ENCODE measurements at places on chromosomes 1 and 21. TPM values are rescaled to one million over a fixed set of nuclear protein-coding genes. Genes with fewer than 3 reads are reported as not detected.

DNA sequence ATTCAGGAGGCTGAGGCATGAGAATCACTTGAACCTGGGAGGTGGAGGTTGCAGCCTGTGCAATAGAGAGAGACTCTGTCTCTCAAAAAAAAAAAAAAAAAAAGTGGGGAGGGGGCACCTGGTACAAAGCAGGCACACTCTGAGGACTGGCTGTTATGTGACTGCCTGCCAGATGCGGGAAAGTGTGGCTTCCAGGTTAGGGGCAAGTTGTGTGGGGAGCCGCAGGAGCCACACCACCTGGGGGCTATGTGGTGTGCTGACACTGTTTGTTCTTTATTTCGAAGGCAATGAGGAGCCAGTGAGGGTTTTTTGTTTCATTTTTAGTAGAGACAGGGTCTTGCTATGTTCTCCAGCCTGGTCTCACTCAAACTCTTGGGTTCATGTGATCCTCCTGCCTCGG, 5.7 kb downstream of the THEMIS2 start:
- no peak overlapping the region for H3K27ac ChIP-seq
- DNase-seq = no peak
- peaks cover 12% of the 10 kb centered on the region for H3K4me1 ChIP-seq
- H3K4me3 ChIP-seq = no peak overlapping the region
- H3K27me3 ChIP-seq = no peaks in the 10 kb centered on the region

DNA sequence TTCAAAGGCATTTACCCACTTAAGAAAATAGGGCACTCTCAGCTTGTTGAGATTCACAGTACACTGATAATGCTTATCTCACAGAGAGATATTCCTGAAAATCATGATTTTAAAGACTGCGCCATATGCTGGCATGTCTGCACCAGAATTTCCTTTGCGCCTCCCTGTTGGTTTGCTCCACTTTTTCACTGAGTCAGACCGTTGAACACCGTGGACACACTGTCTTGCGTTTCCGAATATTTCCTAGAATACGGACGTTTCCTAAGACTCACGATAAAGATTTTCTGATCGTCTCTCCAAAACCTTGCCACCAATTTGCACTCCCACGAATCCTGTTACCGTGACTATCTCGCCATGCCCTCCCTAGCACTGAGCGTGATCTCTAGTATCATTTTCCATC, 497 bp upstream of the C1orf115 start:
- H3K27me3 ChIP-seq = no peaks in the 10 kb centered on the region
- H3K36me3 ChIP-seq = no peaks in the 10 kb centered on the region
- H3K4me3 ChIP-seq = peak overlapping the region; percentile 76
- peaks cover 23% of the 10 kb centered on the region for H3K4me1 ChIP-seq
- DNase-seq = no peak
- H3K27ac ChIP-seq = no peak overlapping the region

TNNI3K gene
- 2.1 TPM for total RNA-seq

DNA sequence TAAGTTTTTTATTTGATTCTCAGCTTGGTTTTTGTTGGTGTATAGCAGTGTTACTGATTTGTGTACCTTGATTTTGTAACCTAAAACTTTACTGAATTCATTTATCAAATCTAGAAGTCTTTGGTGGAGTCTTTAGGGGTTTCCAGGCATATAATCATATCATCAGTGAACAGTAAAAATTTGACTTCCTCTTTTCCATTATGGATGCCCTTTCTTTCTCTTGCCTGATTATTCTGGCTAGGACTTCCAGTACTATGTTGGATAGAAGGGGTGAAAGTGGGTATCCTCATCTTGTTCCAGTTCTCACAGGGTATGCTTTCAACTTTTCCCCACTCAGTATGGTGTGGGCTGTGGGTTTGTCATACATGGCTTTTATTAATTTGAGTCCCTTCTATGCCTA, 23.6 kb upstream of the MAB21L3 start:
- no peak for DNase-seq
- no peaks in the 10 kb centered on the region for H3K27me3 ChIP-seq
- no peaks in the 10 kb centered on the region for H3K36me3 ChIP-seq
- H3K27ac ChIP-seq = no peak overlapping the region

- DNase-seq = no peak
- H3K27me3 ChIP-seq = no peaks in the 10 kb centered on the region
- H3K4me1 ChIP-seq = no peaks in the 10 kb centered on the region
- no peak overlapping the region for H3K27ac ChIP-seq
- H3K36me3 ChIP-seq = no peaks in the 10 kb centered on the region
Measured at GRCh38 chr1:209335178-209335577, 248.3 kb upstream of the CAMK1G start.

DNA sequence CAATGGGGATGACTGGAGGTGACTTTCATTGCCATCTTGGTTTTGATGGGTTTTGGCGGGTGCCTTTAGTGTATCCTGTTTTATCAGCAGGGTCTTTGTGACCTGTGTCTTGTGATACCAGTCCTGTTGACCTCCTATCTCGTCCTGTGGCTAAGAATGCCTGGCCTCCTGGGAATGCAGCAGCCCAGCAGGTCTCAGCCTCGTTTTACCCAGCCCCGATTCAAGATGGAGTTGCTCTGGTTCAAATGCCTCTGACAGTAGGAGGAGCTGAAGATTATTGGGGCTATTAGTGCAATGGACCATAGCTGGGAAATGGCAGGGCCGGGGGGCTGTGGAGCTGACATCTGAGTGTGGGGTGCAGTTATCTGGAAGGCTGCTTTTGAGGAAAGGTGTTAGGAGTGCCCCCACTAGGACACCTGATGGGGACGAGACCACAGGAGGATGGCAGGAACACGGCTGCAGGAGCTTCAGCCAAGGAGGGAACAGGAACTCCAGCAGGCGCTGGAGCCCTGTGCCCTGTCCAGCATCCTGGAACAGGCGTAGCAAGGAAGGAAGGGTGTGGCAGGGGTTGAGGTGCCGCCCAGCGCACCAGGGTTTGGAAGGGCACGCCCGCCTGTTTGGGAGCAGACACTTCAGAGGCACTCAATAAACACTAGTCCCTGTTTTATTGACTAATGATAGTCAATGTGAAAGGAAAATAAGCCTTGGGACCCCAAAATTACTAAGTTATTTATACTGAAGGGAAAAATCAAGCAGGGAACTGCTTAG, 15.3 kb upstream of the AGPAT3 start:
- peaks cover 7% of the 10 kb centered on the region for H3K4me1 ChIP-seq
- no peaks in the 10 kb centered on the region for H3K27me3 ChIP-seq
- no peaks in the 10 kb centered on the region for H3K36me3 ChIP-seq

DNA sequence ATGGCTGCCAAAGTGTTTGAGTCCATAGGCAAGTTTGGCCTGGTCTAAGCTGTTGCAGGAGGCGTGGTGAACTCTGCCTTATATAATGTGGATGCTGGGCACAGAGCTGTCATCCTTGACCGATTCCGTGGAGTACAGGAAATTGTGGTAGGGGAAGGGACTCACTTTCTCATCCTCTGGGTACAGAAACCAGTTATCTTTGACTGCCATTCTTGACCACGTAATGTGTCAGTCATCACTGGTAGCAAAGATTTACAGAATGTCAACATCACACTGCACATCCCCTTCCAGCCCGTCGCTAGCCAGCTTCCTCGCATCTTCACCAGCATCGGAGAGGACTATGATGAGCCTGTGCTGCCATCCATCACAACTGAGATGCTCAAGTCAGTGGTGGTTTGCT, 215.8 kb upstream of the JUN start:
- H3K36me3 ChIP-seq = no peaks in the 10 kb centered on the region
- no peak overlapping the region for H3K4me3 ChIP-seq
- no peaks in the 10 kb centered on the region for H3K27me3 ChIP-seq
- DNase-seq = no peak
- no peaks in the 10 kb centered on the region for H3K4me1 ChIP-seq
- H3K27ac ChIP-seq = no peak overlapping the region

GRCh38 chr21:44290327-44291077, 4.8 kb downstream of the AIRE start:
- no peaks in the 10 kb centered on the region for H3K36me3 ChIP-seq
- H3K4me1 ChIP-seq = peaks cover 6% of the 10 kb centered on the region
- DNase-seq = no peak
- H3K4me3 ChIP-seq = no peak overlapping the region

- H3K36me3 ChIP-seq = no peaks in the 10 kb centered on the region
- no peak for DNase-seq
- H3K27me3 ChIP-seq = no peaks in the 10 kb centered on the region
- no peak overlapping the region for H3K4me3 ChIP-seq
- H3K4me1 ChIP-seq = no peaks in the 10 kb centered on the region
Measured at GRCh38 chr1:172894349-172895049, 156.2 kb downstream of the TNFSF18 start.

- H3K4me1 ChIP-seq = no peaks in the 10 kb centered on the region
- no peak for DNase-seq
- H3K36me3 ChIP-seq = no peaks in the 10 kb centered on the region
- no peak overlapping the region for H3K27ac ChIP-seq
- no peak overlapping the region for H3K4me3 ChIP-seq
Measured at GRCh38 chr1:201042779-201043461, 19.4 kb upstream of the KIF21B start.

FCRL5 gene
- 0.61 TPM for total RNA-seq

DNA sequence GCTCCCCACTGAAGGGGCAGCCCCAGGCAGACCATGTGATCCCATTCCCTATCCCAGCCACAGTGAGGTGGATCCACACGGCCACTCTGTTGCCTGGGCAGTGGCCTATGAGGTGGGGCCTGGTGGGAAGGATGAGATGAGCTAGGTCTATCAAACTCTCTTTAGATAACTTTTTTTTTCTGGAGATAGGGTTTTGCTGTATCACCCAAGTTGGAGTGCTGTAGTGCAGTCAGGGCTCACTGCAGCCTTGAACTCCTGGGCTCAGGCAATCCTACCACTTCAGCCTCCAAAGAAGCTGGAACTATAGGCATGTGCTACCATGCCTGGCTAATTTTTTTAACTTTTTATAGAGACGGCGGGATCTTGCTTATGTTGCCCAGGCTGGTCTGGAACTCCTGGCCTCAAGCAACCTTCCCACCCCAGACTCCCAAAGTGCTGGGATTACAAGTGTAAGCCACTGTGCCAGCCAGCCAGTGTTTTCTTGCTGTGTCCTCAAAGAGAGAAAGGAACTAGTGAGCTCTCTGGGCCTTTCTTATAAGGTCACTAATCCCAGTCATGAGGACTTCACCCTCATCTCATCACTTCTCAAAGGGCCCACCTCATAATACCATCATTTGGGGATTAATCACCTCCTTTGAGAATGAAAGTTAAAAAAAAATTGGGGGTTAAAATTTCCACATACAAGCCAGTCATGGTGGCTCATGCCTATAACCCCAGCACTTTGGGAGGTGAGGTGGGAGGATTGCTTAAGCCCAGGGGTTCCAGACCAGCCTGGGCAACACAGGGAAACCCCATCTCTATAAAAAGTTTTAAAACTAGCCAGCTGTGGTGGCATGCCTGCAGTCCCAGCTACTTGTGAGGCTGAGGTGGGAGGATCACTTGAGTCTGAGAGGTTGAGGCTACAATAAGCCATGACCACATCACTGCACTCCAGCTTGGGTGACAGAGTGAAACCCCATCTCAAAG, 36.6 kb downstream of the H3-3A start:
- no peak overlapping the region for H3K4me3 ChIP-seq
- H3K27ac ChIP-seq = no peak overlapping the region
- no peak for DNase-seq
- H3K36me3 ChIP-seq = no peaks in the 10 kb centered on the region

LCE3D gene
- not detected for total RNA-seq

DNA sequence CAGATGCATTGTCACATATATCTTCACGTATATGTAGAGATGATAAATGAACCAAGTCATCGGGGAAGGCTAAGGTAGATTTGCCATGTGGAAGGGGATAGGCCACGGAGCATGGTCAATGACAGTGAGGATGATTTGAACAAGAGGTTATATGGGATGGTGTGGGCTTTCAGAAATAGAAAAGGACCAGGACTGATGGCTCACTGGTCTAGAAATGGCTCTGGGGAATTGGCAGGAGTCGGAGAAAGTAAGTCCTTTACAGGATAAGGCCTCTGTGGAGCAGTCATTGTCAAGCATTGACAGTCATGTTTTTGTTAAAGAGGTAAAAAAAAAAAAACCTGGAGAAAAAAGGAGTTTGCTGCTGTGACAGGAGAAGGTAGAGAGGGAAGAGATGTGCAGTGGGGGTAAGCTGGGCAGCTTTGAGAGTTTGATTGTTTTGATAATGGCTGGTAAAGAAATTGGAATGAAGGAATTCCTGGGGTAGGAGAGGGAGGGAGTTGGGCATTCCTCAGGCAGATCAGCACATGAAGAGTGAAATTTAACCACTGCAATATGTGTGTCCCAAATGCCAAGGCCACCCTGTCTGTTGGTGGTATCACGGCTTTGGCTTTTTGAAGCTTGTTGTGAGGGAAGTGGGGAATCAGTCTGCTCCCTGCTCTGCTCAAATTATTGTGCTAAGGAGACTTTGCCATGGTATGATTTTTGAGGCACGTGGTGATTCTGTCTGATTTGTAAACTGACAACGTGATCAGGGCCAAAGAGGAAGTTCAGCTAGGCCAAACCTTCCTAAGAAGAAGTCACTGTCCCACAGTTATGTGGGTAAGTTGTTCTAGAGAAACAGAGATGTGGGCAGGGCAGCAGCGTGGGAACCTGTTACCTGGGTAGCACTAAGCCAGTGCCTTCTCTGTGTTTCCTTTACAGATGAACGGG, 26.0 kb downstream of the MACF1 start:
- peak overlapping the region; percentile 41 for H3K27ac ChIP-seq
- no peak overlapping the region for H3K4me3 ChIP-seq
- peaks cover 28% of the 10 kb centered on the region for H3K4me1 ChIP-seq
- peaks cover 18% of the 10 kb centered on the region for H3K36me3 ChIP-seq
- DNase-seq = peak; percentile 38

GRCh38 chr1:2269193-2269921, 41.2 kb downstream of the SKI start:
- H3K4me1 ChIP-seq = peaks cover 77% of the 10 kb centered on the region
- H3K27me3 ChIP-seq = no peaks in the 10 kb centered on the region
- H3K4me3 ChIP-seq = no peak overlapping the region
- H3K36me3 ChIP-seq = no peaks in the 10 kb centered on the region

DNA sequence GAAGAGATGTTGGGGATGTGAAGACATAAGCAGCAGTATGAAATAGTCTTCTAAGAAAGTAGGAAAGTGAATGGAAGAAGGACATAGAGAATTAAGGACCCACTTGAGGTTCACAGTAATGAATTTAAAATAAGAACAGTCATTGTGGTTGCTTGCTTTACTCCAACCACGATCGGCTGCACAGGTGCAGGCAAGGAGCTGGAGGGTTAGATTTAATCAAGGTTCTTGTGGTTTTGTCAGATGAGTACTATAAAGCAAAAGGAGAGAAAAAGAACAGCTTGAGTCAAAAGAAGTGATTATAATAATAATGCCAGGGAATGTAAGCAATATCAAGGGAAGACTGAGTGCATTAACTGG, 46.1 kb upstream of the RBM34 start:
- H3K36me3 ChIP-seq = peaks cover 45% of the 10 kb centered on the region
- no peaks in the 10 kb centered on the region for H3K27me3 ChIP-seq
- H3K27ac ChIP-seq = no peak overlapping the region

VHLL gene
- total RNA-seq = not detected
